ENCODE measurements at places on chromosomes 1 and 21.

GRCh38 chr1:196677781-196678509, 26.1 kb downstream of the CFH start:
- DNase-seq = no peak

DNA sequence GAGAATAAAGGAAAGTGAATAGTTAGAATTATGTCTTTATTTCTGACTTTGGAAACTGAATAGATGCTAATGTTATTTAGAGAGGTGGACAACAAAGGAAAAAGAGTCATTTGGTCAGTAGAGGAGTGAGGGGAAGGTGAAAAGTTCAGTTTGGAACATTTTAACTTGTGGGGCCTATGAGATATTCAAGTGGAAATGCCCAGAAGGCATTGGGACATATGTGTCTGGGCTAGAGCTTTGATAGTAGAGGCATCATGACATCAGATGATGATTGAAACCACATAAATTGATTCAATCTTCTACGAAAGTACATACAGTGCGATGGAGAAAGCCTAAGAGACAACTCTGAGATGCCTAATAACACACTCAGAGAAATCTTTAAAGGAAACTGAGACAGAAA, 151.7 kb upstream of the COL11A1 start:
- DNase-seq = no peak

- DNase-seq = no peak
These were observed 409.1 kb upstream of the KAZN start for GRCh38 chr1:14189381-14189780.

DNA sequence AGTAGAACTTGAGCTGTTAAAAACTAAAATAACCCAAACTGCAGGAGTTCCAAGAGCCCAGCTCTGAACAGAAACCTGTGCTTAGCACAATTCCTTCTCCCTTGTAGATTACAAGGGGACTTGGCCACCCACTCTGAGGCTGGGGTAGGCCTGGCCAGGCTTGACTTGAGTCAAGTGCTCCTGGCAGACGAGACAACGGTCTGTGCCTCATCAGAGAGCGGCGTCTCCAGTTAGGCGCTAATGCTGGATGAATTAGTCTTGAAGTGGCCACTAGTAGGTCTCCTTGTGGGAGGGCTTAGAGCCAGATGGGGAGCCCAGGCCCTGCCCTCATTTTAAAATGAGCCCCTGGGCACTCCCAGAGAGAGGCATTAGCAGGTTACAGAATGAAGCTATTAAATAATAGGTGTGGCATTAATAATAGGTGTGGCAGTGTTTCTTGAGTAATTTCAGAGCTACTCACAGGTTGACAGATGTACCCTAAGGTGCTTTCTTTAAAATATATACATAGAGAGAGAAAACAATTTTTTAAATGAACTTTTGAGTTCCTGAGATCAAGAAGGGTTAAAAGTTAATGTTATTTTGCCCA, 1.1 kb downstream of the EEIG2 start:
- DNase-seq = peak; percentile 66

DNA sequence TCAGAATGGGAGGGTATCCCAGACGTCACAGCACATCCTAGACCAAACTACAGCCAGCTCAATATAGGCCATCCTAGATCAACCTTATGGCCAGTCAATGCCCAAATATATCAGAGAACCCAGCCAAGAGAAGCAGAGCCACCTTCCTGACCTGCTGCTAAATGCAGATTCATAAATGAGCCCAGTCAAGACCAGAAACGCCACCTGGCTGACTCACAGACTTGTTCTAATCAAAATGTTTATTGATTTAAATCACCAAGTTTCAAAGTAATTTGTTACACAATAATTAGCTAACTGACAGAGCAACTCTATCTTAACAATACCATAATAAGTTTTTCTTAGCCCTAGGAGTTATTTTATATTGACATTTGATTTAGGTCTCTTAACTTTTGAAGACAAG, 28.6 kb downstream of the ZNF644 start:
- no peak for DNase-seq

- DNase-seq = no peak
These were observed 55.1 kb downstream of the ITPKB start for GRCh38 chr1:226684026-226684425.

DNA sequence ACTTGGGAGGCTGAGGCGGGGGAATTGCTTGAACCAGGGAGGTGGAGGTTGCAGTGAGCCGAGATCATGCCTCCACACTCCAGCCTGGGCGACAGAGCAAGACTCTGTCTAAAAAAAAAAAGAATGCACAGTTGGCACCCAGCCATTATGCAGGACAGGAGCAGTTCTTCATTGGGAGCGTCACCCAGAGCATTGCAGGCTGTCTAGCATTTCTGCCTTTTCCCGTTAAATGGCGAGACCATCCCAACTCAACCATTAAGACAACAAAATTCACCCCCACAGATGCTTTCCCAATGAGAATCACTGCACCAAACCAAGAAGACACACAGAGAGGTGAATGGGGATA, 105.8 kb downstream of the EDEM3 start:
- no peak for DNase-seq
